ENCODE measurements at places on chromosomes 7 and 10.

- DNase-seq, result no peak
Observed at GRCh38 chr7:20964281-20964918, 177.7 kb upstream of the SP8 start.

DNA sequence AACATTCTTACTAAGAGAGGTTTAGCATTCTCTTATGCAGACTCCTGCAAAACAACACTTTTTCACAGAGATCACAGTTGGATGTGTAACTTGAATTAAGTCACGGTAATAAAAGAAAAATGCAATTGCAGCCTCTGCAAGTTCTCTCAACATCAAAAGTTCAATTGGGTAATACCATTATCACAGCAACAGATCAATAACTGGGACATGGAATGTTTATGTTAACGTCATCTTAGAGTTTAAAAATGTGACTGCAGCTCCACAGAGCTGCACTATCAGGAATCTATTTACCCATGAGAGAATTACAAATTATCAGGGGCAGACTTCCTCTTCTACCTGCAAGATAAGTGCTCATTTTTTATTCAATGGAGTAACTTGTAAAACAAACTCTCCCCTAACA is 86.7 kb downstream of the VSTM4 start:
- no peak for DNase-seq

DNA sequence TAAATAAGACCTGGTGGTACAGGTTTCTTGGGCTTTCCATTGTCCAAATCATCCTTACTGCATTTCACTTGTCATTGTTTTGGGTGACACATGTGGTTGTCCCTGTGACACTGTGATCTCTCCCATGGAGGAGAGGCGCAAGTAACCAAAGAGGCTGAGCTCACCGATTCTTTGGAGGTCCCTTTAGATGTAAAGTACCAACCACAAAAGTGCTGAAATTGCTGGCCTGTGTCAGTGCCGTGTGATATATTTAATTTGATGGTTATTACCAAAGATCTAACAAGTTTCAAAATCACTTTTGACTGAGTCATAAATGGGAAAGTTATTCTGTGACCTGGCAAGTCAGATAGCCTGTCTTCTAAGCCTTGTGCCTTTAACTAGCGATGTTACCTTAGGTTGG is 19.4 kb downstream of the MCM10 start:
- DNase-seq, result no peak

DNA sequence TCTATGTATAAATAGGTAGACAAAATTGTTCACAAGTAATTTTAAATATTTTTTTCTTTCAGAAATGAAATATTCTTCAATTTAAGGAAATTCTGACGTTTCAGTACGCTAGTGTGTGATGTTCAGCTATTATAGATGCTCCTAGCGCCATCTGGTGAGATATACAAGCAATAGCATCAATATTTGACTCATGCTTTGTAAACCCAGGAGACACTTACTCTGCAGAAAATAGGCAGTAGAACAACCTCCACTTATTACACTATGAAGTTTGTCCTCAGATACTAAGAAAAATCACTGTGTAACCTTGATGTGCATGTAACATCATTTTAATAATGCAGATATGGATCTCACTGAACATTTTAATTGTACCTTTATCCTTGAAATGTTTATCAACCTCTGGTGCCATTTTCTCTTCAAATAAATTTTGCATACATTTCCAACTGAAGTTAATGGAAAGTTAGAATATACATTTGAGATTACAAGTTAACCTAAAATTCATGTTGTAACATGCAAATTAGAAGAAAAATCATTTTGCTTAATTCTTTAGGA is 151.5 kb upstream of the FAM3C start:
- no peak for DNase-seq

GRCh38 chr7:63030061-63030460 is 968.6 kb upstream of the ZNF722 start:
- DNase-seq, result no peak

DNA sequence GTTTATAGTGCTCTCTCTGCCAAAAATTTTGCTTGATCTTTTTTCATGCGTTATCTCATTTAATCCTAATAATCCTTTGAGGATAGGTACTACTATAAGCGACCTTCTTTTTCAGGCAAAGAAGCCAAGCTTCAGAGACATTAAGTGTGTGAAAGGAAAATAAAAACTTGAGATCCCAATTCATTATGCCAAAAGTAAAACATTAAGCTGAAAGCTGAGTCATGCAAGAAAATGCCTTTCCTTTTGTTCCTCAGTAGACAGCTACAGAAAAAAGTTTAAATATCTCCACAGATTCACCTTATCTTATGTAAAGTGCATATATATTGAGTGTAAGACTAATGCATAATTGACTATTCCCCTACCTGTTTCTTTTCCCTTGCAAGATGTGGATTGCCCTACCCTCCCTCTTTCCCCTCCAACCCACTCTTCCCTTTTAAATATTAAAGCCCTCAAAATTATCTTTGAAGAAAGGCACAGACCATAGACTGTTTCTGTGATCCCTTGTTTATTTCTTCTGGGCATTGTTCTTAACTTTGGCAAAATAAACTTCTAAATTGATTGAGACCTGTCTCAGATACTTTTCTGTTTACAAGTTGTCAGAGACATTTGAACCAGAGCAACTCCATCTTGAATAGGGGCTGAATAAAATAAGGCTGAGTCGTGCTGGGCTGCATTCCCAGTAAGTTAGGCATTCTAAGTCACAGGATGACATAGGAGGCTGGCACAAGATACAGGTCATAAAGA is 1139.9 kb upstream of the LRRN3 start:
- DNase-seq, result no peak

GRCh38 chr7:66693331-66693730 is 47.2 kb upstream of the RABGEF1 start:
- no peak for DNase-seq

- DNase-seq, result no peak
Observed at GRCh38 chr7:6228361-6229229, 43.8 kb downstream of the CYTH3 start.

DNA sequence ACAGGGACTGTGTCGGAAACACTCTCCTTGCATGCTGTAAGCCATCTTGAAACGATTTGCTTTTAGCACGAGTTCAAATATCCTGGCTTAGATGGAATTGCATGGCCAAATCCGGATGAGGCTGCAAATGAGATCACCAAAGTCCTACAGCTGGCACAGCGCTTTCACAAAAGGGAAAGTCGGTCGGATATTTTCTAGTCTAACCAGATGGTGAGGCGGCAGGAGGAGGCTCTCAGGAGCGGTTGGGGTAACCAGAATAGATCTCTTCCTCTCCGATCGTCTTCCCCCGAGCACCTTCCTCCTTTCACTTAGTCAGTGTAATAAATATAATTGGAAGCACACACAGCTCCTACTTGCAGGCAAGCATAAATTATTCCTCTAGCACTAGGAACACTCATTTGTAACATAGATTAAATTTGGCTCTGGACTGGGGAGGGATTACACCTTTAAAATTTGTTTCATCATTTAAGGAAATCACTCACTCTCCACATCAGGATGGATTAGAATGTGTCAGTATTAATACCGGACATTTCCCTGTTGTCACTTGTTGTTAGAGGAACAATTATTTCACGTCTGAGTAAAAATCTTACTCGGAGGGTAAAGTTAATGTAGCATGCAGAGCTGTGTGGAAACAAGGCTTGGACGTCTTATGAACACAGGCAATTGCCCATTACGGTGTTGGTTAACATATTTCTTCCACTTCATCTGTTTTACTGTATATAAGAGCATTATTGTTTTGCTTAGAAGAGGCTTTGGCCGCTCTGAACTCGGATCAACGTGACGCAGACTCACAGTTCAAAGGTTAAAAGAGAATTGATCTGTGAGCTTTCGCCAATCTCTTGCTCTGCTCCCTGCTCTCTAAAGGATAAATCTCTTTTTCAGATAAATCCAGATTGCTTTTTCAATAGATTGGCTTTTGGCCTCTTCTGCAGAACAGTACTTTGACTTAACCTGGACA is 857.9 kb downstream of the TYW1 start:
- no peak for DNase-seq

DNA sequence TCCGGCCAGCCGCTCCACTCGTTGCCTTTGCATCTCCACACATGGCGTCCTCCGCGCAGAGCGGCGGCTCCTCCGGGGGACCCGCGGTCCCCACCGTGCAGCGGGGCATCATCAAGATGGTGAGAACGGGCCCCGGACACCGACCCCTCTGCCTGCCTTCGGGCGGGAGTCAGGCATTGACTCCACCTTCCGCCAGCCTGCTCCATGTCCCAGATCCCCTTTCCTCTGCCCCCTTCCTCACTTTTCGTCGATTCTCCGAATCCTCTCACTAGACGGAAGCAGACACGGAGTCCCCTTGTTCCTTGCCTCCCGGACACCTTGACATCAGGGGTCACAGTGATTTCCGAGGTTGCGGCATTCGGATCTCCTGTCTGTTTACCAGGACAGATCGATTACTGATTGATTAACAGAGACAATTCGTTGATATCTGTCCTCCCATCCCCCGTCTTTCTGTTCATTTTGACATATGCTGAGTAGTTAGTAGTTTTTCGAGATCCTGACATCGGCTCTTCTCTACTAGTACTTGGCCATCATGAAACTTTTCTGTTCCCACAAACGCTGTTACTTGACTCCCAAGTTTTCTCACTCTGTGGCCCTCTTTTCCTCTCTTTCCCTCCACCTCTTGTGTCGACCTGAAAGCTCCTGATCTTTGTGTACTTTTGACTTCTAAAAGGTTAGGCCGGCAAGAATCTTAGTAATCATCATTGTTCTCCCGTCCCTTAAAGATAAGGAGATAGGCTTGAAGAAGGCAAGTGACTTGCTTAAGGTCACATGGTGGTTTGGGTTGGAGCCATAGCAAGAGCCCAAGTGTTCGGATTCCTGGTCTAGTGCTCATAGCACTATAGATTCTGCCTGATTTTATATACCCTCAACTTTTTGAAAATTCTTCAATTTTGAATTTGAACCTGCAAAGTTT is 597 bp downstream of the SND1 start:
- no peak for DNase-seq

- DNase-seq, result no peak
Observed at GRCh38 chr7:1434165-1434718, 25.0 kb downstream of the MICALL2 start.

DNA sequence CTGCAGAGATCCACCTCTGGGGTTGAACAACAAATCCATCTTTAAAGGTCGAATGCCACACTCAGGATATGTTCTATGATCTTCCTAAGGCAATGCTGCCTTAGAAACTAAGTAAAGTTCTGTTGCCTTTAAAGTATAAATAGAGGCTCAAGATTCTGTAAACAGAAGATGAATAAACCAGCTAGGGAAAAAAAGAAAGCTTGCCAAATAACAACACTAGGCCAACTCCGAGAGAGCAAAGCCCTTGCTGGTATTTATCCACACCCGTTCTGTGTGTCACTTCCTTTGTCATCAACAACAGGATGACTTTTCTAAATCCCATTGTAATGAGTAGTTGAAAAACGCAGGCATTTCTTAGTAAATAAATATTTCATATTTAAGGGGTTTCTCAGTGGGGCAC is 330.0 kb upstream of the GLI3 start:
- no peak for DNase-seq

DNA sequence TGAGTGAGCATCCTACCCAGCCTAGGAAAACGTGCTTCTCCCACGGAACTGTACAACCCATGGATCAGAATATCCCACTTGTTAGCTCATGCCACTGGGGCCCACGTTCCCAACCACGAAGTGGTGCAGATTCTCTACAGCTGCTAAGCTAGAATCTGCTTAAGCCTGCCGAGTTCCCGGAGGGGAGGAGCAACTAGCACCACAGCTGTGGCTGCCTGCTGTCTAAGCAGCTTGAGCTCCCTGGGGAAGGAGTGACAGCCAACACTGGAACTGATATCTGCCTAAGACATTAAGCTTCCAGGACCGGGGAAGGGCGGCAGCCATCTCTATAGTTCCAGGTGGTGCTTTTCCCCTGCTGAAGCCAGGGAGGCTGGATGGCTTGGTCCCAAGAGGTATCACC is 334.7 kb upstream of the CHRM2 start:
- no peak for DNase-seq

DNA sequence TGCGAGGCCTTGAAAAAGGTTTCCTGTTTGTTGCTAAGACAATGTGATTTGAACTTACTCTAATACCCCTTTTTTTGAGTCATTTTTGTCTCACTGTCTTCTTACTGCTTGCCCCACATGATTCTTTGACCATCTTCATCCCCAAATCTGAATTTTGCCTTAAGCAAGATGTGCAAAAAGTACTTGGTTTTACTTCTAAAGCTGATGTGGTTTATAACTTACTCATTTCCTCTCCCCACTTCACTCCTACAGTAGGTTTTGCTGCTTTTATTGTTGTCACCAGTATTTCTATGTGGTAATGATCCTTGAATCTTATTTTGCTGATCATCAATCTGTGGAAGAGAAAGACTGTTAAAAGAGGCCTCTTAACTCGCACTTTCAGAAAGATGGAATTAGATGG is 396.4 kb downstream of the SDK1 start:
- no peak for DNase-seq

All from T-helper 2 cell treated with Interferon-gamma antibody and Interleukin-4, amounts not matched to agents 5 μg/mL and 100 μg/mL, for 36 hours (primary cell).